ENCODE measurements at places on chromosomes 5 and 9.

DNA sequence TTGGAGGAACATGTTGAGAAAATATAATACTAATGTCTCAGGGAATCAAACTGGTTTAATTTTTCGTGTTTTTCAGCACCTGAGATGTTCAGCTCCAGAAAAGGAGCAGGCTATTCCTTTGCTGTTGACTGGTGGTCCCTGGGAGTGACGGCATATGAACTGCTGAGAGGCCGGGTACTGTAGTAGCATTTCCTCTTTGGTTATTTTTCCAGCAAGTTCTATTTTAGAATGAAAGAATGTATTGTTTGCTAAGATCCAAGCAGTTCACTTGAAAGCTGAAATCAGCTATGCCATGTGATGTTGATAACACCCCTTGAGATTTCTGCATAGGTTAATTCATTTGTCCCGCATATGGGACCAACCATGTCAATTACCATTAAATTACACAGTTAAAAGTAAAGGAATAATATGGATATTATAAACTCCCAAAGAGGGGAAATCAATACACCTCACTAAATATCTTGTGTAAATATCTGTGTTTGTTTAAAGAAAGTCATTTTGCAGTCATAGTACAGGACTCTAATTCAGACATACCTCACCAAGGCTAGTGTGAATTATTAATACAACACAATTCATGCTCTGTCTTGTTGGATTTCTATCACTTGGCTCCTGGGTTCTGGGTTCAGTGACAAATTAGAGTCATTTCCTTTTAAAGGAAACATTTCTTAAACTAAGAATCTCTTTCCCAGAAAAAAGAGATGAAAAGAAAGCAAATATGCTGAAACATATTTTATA lies 126.8 kb downstream of the STK32A start:
- no peak for DNase-seq

GRCh38 chr5:64789457-64789856 lies 20.7 kb downstream of the CWC27 start:
- no peak for DNase-seq

- no peak for DNase-seq
These were observed 1.7 kb downstream of the IFNA10 start for GRCh38 chr9:21205204-21205603.

GRCh38 chr5:56206126-56206910 lies 26.8 kb downstream of the ANKRD55 start:
- no peak for DNase-seq

- DNase-seq, result no peak
These were observed 32.4 kb downstream of the MUSK start for GRCh38 chr9:110700953-110701352.

DNA sequence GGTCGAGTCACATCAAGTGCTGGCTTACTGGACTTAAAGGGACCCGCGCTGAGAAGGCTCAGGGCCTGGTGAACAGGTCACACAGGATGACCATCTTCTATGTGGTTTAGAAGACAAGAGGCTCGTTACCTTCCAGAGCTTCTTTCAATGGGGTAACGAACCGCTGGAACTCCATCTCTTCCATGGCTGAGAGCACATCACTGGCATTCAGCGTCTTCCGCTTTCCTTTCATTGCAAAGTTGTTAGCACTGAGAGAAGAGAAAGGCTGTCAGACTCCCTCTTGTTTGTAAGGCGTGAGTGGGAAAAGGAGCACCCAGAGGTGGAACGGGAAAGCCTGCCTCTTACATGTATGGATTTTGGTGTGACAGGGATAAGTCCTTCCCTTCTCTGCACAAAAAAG lies 994 bp downstream of the POLE3 start:
- DNase-seq, result no peak

DNA sequence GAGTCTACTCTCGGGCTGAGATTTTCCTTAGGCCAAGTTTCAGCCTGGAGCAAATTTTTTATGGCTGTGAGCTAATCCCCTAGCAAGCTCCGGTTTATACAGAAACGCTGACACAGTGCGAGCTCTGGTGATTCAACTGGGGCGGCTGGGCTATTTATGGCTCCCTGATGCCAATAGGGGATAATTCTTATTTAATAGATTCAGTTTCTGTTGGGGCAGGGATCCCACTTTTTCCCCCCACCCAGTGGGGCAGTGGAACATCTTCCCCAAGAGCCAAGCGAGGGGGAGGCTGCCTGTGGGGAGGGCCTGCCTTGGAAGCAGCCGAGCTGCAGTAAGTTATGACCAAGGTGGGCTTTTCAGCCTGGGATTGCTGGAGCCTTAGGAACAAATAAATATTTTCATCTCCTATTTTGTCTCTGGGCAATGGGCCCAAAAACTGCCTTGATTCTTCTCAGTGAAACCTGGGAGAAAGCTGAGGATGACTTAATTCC lies 129.1 kb downstream of the MACROH2A1 start:
- no peak for DNase-seq

DNA sequence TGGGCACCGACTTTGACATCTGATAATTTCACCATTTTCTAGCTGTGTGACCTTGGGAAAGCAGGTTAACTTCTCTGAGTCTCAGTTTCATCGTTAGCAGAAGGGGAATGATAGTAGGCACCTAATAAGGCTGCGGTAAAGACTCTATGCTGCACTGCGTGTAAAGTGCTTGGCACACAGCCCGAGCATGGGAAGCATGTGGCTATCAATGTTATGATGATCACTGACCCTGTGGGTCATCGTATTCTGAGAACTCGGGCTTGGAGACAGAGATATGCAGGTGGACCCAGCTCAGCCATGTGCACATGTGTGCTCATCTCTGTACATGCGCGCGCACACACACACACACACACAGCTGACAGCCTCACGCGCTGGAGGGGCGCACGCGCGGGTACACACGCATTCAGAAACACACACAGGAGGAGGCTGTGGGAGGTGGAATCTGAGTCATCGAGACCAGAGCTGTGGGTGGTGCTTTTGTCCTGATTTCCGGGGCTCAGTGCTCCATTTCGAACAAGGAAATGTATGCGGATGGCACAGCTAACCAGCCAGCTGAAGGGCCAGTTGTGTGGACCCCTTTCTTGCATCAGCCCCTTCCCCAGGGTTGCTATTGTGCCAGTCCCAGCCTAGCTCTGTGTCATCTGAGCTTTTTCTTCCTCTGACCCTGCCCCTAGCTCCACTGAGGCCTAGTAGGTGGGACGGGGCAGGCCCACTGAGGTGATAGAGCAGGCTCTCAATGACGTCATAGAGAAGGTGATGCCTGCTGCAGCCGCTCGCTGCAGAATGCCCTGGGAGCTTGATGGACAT lies 11.1 kb upstream of the ARAP3 start:
- DNase-seq, result peak; percentile 36

DNA sequence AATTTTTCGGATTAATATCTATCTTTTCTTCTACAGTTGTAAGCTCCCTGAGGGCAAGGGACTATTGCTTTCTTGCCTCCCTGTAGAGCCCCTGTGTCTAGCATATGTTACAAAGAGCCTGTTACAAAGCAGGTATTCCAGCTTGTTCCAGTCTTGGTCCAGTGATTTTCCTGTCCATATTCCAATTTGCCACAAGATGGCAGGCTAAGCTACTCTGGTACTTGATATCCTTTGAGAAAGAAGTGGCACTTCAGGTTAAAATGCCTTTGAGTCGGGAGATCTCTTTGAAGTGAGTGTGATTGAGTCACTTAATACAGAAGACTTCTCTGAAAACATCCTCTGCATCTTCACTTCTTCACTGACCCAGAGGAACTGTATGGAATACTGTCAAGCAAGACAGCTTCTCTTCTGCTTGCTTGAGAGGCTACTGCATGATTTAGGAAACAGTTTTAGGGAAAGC lies 24.5 kb downstream of the CAVIN4 start:
- no peak for DNase-seq

DNA sequence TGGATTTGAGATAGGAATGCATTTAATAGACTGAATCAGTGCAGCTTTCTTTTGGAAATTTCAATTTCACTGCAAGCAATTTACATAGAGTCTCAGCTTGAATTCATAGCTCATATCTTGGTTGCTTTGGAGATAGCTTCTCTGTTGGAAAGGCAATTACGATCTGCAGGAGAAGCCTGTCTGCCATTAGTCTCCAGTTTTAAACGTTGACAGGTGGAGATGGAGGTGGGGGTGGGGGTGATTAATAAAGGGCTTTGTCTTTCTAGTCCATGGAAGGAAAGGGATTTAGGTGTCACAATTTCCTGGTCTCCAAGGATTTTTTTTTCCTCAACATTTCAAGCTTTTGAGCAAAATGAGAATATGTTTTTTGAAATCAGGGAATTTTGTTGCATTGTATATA lies 184.7 kb downstream of the CARTPT start:
- DNase-seq, result no peak

DNA sequence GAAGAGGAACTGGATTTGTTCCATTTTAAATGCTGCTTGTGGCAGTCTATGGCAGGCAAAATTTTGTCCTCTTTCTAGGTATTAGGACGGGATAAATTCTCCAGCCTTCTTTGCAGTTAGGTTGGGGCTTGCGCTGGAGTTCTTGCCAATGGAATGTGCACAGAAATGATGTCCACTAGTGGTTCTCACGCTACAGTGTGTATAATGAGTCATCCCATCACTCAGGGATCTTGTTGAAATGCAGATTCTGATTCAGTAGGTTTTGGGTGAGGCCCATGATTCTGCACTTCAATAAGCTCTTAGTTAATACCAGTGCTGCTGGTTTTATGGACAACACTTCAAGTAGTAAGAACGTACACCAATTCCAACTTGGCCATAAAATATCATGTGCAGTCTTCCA lies 317.6 kb upstream of the KLF4 start:
- no peak for DNase-seq

GRCh38 chr5:54717870-54718269 lies 200.3 kb downstream of the SNX18 start:
- DNase-seq, result no peak

DNA sequence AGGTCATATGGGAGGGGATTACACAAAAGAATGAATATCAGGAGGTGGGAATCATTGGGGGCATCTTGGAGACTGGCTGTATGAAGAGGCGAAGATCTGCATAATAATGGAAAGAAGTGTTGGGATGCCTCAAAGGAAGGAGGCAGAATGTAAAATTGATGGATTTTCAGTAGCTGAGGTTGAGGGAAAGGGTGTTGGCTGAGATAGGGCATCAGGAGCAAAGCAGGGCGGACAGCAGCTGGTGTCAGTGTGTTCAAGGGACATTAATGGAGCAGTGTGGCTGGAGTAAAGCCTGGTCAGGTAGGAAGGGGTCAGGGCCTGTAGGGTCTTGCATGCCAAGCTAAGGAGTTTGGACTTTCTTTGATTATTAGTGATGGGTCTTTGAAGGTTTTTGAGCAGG lies 65.2 kb upstream of the TNFAIP8 start:
- no peak for DNase-seq

GRCh38 chr5:76277736-76278135 lies 125.3 kb upstream of the IQGAP2 start:
- no peak for DNase-seq

GRCh38 chr5:77629509-77630113 lies 8.9 kb downstream of the OTP start:
- DNase-seq, result no peak

DNA sequence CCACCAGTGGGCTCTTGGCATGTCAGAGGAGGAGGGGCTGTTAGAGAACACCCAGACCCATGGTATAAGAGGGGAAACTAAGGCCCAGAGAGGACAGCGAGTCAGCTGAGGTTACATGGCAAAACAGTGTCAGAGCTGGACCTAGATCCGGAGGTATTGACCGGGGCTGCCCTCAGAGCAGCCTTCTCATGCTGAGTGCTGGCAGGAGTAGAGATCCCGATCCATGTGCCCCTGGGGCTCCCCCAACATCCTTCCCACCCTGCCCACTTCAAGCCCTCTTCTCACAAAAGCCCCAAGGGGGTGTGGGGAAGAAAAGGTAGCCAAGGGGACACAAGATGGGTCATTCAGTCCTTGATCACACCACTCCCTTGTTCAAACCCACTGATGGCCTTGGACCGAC lies 19.9 kb downstream of the CSF1R start:
- no peak for DNase-seq

DNA sequence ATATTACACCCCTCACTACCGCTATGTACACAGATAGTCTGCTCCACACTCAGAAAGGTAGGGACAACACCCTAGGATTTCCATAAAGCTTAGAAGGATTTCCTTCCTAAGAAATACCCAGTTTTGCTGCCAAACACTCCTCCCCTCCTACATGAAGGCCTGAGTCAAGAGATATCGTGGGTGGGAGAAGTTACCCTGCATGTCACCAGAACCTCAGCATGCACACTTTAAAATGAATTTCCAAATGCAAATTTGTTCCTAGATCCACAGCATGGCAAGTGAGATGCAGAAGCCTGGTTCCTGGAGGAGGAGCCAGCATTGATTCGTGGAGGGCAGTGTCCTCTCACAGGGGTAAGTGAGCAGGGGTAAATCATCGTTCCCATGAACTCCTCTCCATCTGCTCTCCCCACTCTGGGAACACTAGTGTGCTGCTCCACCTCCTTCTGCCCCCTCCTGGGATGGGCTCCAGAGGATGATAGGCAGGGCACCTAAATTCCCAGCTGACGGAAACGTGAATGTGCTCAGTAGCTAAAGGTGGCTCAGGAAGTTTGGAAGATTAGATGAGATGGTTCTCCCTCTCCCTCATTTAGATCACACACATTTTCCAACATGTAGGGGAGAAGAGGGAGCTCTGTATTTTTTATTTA lies 76.7 kb downstream of the PDE4D start:
- DNase-seq, result no peak

DNA sequence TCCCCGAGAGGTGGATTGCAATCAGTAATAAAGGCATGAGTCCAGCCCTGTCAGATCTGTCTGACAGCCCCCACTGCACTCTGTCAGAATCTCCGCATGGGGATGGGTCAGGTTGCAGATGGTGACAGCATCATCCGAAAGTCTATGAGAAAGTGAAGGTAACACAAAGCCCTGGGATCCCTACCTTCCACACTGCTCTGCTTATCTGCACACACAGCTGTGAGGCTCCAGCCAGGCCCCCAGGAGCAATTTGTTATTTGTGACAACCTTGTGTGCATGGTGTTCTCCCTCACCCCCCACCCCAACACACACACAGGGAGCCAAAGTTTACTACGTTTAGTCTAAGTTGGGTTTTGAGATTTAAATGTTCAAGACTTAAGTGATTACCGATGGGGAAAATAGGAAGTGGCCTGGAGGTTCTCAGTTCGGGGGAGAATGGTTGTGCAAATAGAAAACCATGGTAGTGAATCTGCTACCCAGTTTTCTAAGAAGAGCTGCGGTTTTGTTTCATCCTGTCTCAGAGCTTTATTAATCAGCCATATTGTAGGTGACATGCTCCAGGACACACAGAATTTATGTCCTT lies 92.7 kb downstream of the SV2C start:
- DNase-seq, result no peak

DNA sequence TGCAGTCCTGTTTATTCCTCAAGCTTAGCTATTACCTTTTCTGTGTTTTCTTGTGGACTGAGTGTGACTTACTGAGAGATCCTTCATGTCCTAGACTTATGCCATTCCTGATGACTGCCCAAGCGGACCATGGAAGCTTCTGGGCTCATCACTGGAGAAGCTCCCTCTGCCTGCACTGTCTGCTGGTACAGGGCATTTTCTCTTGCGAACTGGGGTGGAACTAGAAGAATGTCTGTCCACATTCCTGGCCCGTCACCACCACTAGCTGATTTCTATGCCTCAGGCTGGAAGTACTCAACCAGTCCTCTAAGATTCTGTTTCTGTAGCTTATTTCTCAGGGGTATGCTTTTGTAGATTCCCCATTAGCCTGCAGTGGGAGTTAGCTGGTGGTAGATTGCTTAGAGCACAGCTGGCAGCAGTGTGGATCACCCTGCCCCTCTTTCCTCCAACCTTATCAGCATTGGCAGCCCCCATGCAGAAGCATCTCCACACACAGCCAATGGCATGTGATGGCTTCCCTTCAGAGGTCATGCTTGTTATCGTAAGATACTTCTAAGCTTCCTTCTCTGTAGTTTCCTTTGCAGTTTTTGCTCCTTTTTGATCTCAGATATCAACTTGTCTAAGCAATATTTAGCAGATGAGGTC lies 12.4 kb downstream of the SLC36A1 start:
- no peak for DNase-seq
